ENCODE measurements at places on chromosomes 2 and 18.

DNA sequence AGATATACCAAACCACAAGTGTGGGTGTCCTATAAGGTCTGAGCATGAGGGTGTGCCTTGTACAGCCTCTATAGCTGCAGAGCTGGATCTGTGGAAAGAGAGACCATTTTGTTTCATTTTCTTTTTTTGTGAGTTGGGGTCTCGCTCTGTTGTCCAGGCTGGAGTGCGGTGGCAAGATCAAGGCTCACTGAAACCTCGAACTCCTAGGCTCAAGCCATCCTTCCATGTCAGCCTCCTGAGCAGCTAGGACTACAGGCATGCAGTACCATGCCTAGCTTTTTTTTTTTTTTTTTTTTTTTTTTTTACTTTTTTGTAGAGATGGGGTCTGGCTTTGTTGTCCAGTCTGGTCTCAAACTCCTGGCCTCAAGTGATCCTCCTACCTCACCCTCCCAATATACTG, 10.7 kb downstream of the KIF3C start:
- no peak for DNase-seq

- peak; percentile 5 for DNase-seq
Observed at GRCh38 chr2:47402555-47402804, 476 bp upstream of the MSH2 start.

GRCh38 chr2:117058366-117058765, 756.1 kb upstream of the DDX18 start:
- peak; percentile 72 for DNase-seq

DNA sequence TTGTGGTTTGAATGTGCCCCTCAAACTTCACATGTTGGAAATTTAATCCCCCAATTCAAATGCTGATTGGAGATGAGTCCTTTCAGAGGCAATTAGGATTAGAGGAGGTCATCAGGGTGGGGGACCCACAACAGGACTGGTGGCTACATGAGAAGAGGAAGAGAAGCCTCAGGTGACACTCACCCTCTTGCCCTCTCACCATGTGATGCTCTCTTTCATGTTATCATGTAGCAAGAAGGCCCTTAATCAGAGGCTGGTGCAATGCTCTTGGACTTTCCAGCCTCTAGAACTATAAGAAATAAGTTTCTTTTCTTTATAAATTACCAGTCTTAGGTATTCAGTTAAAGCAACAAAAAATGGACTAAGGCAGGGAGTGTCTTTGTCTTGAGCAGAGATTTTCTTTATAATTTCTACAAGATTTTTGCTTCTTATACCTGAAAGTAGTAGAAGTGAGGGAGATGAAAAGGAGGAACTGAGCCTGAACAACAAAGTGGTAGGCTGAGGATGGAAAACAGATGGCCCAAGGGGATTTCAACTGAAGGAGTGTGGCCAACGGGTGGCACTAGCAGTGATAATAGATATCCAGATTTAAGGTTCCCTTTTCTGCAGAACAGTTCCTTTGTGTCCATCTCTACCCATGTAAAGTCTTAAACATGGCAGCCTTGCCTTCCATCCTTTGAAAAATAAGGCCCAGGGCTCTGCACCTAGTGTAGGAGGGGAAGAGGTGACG, 49.2 kb upstream of the TGIF1 start:
- DNase-seq, result peak; percentile 27

GRCh38 chr2:47310801-47311560, 92.0 kb upstream of the MSH2 start:
- peak; percentile 85 for DNase-seq

DNA sequence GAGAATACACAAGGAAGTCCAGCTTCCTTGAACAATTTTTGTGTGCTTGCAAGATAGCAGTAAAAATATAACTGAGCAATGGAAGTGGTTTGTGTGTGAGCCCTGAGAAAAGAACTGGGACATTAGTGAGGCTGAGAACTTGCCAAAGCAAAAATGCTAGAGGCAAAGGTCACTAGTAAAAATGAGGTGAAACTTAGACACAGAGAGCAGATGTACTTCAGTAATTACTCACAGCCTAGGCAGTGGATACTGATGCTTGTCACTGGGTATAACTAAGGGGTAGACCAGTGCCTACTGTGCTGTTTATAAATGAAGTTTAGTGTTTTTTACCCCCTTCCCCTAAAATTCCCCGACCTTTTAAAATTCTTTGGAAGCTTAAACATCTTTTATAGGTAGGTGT, 450.1 kb downstream of the LPIN1 start:
- DNase-seq, result no peak

DNA sequence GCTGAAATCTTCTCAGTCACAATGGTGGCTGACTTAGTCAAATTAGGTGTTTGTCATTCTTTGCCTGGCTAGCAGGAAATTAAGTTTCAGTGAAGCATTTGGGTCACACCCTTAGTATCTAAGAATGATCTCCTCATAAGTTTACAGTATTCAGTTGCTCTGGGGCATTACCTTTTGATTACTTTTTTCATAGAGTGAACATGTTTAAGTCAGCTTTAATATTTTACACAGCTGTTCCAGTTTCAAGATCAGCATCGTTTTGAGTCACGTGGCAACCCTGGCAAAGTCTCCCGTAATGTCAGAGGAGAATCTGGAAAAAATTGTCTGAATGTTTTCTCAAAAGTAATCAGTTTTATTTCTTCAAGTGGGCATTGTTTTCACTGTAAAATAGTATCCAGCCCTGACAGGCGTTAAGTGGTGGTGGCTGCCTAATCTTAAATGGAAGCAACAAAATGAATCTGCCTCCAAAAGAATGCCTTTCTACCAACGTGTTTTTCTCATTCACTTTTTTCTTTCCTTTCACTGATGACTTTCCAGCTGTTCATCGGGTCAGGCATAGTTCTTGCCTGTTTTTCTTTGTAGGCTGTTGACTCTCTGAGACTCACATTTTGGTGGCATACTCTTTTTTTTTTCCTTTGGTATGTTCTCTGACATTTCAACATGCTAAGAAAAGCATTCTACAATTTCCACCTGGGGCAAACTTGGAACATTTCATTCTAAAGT, 319.6 kb upstream of the TCF4 start:
- DNase-seq, result no peak

GRCh38 chr2:196534495-196534894, 105.0 kb upstream of the CCDC150 start:
- no peak for DNase-seq
